ENCODE measurements at places on chromosomes 6 and 20.

DNA sequence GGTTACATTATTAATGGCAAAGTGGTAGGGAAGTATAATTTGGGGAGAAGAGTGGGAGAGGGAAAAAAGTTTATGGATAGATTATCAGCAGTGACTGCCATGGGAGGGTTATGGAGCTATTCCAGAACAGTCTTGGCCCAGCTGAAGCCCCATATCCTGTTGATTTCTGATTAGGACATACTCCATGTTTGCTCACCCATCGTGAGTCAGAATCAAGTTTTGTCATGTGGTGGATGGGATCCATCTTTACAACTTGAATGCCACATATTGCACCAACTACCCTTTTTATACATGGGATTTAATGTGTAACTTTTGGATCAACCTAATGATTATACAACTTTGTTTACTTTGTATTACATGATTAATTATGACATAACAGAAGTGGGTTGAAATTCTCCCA, 217.0 kb downstream of the HAO1 start:
- no peak for DNase-seq

DNA sequence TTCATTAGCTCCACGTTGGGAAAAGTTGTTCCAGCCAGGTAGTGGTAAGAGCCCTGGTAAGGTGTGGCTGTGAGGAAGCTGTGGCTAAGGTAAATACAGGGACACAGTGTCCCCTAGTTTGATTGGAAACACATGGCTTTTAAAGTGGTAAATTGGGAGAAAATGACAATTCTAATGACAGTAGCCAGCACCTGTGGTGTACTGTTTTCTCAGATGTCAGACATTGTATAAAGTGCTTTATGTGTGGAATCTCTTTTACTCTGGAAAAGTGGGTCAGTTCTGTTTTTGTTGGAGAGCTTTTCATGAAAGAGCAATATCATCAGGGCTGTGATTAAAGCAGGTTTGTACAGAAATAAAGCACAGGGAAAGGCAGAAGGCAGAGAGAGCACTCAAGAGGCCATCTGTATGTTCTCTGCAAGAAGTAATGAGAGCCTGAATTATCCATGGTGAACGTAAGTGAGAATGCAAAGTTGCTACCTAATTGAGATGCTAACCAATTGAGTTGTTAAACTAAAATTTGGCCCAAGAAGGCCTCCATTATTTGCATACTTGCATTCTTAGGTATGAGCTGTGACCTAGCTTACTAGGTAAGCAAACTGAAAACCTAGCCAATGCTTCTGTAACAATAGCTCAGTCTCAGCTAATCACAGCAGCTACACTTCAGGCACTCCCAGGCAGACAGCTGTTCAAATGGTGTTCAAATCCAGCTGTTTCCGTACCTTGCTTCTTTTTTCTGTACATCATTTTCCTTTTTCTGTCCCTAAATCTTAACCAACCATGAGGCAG, 28.2 kb downstream of the MRAP2 start:
- no peak for DNase-seq

DNA sequence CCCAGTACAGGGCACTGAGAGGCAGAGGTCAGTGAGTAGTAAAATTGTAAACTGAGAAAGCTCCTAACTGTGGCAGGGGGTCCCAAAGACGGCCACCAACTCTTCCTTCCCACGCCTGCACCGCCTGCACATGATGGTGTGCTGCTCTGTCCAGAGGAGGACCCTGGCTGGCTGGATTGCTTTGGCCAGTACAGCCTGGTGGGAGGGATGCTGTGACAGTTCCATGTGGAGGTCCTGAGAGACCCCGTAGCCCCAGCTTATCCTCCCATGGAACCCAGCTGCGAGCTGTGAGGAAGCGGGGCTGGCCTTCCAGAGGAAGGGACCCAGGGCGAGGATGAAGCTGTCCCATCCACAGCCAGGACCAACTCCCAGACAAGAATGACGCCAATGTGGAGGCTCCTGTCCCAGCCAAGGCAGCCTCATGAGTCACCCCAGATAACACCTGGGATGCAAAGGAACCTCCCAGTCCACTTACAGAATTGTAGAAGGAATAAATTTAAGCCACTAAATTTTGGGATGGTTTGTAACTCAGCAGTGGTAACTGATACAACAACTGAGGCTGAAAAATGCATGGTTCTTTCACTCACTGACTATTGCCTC, 2.0 kb upstream of the ACSS1 start:
- DNase-seq, result no peak

GRCh38 chr6:92723390-92723931, 695.9 kb downstream of the EPHA7 start:
- DNase-seq, result no peak

GRCh38 chr6:143695130-143695968, 17.6 kb downstream of the PHACTR2 start:
- DNase-seq, result no peak

GRCh38 chr6:107618672-107619071, 128.8 kb downstream of the SOBP start:
- DNase-seq, result no peak

- DNase-seq, result no peak
These were observed 714.4 kb upstream of the MARCKS start for GRCh38 chr6:113142671-113143174.

DNA sequence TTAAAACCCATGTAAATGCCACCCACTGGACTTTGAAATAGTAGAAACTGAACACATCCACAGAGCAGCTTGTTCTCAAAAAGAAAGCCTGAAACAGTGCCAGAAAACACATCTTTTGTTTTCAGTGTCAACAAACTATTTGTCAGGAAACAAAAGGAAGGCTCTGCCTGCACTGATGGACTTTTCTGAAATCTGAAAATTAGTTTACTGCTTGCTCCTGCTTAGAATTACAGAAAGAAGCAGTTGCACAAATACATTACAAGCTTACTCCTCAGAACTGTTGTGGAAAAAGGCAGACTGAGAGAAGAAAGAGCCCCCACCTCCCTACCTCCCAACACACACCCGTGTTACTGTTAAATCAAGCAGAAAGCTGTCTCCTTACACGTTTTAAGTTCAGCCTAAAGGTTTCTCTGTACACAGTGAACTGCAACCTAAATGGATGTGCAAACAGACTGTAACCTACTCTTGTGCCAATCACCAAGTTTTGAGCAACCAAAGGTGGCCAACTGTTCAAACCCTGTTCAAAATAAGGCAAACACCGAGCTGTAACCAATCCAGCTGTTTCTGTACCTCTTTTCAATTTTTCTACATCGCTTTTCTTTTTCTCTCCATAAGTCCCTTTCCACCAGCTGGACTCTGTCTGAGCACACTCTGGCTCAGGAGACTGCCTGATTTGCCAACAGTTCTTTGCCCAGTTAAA, 43.7 kb downstream of the FRK start:
- no peak for DNase-seq

- DNase-seq, result no peak
These were observed 72.3 kb downstream of the ZNF133 start for GRCh38 chr20:18360635-18361034.

DNA sequence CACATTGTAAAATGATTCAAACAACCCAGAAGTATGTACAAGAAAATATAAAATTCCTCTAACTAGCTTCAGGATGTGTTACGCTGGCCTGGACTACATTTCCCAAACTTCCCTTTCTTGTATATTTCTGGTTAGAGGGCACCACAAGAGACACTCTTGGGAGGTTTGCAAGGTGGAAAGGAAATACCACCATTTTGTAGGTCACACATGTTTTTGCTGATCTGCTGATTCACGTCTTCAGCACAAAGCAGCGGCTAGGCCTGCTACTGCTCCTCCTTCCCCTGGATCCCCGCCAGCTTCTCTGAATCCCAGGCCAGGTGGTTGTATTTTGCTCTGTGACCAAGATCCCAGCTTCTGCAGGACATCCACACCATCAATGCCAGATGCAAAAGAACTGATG, 104.2 kb downstream of the AGPAT4 start:
- DNase-seq, result no peak

DNA sequence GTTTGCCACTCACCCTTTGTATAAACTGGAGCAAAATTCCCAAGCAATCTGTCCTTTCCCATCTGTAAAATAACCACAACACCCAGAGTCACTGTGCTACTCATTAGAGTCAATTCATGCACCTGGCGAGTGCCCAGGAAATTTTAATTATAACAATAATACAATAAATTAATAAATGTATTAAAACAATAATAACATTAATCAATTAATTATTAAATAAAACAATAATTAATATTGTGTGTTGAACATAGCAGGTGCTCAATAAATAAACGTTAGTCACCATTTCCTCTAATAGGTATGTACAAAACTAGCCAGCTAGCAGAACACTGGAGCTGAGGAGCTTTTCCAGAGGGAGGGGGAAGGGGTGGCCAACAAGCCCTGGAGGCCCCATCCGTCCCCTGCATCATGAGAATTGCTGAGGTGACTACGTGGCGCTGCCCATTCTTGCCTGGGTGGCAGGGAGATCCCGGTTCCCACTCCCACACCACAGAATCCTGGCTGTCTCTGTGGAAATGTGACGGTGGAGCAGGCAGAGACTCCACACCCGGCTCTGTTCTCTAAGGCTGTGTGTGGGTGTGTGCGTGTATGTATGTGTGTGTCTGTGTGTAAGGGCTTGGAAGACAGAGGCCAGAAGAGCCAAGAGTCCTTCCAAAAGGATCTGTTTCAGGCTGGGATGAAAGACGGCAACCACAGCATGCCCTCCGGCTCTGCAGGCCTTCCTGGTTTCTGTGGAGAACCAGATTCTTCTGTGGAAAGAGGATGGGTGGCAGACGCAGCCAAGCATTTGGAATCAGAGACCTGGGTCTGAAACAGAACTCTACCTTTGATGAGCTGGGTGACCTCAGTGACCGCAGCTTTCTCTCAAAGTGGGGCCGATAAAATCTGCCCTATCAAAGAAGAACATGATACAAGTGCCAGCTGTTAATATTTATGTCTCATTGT, 18.8 kb upstream of the EZR start:
- no peak for DNase-seq

DNA sequence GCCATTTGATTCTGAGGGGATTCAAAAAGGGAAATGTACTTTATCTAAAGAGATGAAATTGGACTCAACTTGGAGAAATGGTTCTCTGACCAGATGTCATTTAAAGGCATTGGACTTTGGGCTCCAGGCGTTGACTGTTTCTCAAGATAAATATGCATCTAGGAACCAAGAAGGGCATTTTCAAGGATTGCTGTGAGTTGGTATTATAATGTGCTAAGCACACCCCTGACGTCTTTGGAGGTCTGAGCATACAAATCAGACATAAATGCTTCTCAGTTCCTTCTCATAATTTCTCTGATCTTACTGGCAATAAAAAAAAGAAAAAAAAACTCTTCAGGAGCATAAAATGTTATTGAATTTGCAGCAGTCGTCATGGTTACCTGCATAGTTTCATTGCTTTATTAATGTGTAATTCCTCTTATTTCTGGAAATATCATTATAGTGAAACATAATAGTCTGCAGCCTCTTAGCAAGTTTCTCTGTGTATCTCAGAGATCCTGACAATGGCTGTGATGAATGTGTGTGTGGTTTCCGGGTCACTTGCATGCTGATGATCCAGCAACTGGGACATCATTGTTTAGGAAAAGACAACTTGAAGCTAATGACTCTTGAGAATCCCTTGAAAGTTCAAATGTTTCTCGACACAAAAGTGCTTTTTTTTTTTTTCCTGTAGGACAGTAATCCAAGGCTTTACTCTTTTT, 136.0 kb downstream of the AIG1 start:
- DNase-seq, result no peak

DNA sequence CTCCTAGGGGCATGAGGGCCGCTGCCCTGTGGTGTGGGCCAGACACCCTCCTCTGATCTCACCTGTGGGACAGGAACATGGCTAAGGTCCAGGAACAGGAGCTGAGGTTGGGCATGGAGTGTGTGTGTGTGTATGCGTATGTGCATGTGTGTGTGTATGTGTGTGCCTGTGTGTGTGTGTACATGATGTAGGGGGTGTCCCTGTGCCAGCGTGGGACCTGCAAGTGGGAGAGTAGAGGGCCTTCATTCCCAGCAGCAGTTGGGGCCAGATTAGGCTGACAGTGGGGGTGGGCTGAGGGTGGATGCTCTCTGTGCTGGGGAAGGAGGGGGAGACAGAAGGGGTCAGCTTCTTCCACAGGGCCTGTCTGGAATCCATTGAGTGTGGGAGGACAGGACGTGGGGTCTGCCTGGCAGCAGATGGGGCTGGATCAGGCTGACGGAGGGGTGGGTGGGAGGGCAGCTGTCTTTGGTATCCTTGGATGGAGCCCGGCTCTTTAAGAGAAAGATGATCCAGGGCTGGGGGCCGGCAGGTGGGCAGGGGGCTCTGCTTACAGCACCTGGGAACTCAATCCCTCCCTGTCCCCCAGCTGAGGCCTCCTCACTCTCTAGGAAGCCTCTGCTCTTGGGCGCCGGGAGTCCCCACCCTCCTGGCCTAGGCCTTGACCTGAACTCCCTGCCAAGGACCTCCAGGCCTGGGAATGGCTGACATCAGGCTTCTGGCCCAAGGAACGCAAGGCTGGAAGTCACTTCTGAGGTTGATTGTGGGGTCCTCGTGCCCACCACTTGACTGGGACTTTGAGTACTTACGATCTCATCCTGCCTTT, 44.0 kb downstream of the SPDEF start:
- DNase-seq, result no peak

- DNase-seq, result no peak
These were observed 103.6 kb upstream of the SCGN start for GRCh38 chr6:25548451-25548850.

GRCh38 chr20:46523696-46524328, 10.5 kb upstream of the ZNF334 start:
- DNase-seq, result no peak

DNA sequence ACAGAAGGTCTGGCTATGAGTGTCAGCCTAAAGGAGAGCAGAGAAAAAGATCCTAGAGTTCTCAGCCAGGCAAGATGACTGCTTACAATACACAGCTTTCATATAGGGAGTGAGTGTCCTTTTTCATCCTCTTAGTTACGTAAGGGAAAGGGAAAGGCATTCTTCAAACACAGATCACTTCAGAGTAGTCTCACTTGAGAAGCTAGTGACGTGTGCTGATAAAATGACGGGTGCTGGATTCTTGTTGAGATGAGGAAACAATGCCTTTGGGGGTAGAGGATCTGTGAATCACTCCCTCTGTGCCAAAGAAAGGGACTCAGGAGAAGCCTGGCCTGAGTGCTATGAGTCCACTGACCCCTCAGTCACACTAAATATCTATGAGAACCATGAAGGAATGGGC, 117.3 kb downstream of the QRSL1 start:
- DNase-seq, result no peak

Measured in HEK293T (cell line).